NCI-H748 treated with DMSO at 0.1 percent for 48 hours (cell line): ENCODE measurements at places on chromosomes 1 and 21.

DNA sequence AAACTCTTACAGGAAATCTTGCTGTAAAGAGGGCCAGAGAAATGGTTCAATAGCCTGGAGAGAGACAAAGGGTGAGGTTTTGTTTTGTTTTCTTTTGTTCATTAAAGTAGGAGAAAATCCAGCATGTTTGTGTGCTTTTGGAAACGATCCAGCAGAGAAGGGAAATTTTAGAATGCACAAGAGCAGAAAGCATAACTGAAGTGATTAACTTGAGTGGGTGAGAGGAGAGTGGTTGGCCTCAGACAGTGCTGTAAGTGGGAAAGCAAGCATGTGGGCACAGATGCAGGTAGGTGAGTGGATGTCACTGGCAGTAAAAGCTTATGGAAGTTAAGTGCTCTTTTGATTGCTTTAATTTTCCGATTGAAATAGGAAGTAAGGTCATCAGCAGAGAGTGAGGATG, 50.2 kb downstream of the EEIG2 start:
- DNase-seq = peak; percentile 95

- no peak for DNase-seq
These were observed 26.5 kb downstream of the NFYC start for GRCh38 chr1:40717955-40718354.

DNA sequence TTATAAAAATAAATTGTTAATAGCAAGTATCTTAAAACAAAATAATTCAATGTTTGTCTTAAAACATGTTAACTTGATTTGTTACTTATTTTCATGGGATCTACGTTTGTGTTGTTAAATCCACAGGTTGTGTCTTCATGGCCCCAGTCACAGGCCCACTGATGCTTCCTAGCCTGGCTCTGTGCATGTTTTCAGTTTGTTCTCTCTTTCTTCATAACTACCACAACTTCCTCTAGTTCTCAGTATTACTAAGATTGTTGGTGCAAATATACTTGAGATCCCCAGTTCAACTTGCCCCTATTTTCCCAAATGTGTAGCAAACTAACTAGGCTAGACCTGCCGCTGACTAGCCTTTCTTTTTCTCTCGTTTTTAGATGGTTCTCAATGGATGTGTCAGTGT, 250.5 kb downstream of the NRIP1 start:
- DNase-seq = no peak

- DNase-seq = peak; percentile 14
These were observed 29.9 kb upstream of the SAMD13 start for GRCh38 chr1:84271441-84272151.

- no peak for DNase-seq
These were observed 3.7 kb downstream of the NES start for GRCh38 chr1:156673387-156674121.

- no peak for DNase-seq
These were observed 6.3 kb downstream of the TOMM20 start for GRCh38 chr1:235122348-235122747.

- peak; percentile 76 for DNase-seq
These were observed at the start of gene KCNJ6 for GRCh38 chr21:37916310-37917051. Gene KCNJ6 (minus strand): TSS chr21:37916457. CDS start chr21:37840682, 75,775 bp downstream.

GRCh38 chr1:42830631-42831030, 13.4 kb upstream of the SVBP start:
- no peak for DNase-seq

- no peak for DNase-seq
These were observed 232.1 kb upstream of the KAZN start for GRCh38 chr1:14366091-14367018.

DNA sequence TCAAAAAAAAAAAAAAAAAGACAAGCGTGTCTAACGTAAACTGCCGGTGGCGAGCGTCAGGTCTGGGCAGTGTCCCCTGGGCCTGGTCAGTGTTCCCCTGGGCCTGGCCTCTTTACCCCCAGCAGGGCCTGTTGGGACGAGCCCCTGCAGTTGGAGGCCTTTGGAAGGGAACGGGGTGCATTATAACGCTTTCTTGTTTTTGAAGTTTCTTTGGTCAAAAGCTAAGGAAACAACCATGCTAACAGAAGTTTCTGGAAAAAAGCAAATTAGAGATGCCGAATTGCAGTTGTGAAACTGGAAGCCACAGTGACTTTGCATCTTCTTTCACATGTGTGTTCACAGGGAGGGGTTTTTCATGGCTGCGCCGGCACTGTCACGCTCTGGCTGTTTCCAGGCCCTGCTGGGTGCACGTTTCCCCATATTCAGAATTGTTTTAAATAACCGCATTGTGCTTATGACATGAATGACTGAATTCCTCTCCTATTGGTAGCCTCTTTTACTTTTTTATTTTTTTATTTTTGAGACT, 16.0 kb downstream of the RRP1 start:
- DNase-seq = no peak

- no peak for DNase-seq
These were observed 256.6 kb downstream of the DYRK1A start for GRCh38 chr21:37623183-37623582.

GRCh38 chr1:37480581-37481288, 6.4 kb downstream of the ZC3H12A start:
- DNase-seq = no peak

DNA sequence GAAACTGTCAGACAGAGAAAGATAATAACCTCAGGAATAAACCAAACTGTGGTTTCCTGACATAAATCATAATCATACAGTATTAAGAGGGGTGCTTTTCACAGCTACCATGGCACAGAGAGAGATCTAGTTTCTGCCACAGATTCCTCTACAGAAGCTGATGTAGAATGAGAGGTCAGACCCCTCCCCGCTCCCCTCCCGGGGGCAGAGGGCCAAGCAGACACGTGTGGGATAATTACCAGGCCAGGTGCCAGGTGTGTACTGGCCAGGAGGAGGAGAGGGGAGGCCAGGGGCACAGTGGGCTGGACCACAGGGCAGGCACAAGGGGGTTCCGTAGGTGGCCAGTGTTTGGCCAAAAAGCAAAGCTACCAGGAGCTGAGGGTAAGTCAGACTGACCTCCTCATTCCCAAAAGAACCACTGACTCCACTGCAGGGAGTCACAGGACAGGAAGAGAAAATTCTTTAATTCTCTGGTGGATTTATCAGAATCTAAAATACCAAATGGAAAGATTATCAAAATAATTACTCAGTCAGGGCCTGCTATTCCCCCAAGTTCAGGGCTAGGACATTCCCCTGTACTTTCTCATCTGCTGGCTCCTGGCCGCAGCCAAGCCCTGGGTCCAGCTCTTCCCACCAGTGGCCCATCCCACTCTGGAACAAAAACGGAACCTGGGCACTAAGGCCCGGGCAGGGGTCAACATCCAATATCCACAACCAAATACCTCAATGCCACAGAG, 30.0 kb downstream of the C2CD2 start:
- DNase-seq = no peak

- no peak for DNase-seq
These were observed 95.4 kb upstream of the CLDN14 start for GRCh38 chr21:36575306-36575705.

- no peak for DNase-seq
These were observed 992 bp upstream of the USP48 start for GRCh38 chr1:21783679-21784603.

GRCh38 chr1:46172321-46172720, 2.6 kb upstream of the TSPAN1 start:
- DNase-seq = no peak

GRCh38 chr1:210588946-210589345, 260.2 kb downstream of the HHAT start:
- no peak for DNase-seq

DNA sequence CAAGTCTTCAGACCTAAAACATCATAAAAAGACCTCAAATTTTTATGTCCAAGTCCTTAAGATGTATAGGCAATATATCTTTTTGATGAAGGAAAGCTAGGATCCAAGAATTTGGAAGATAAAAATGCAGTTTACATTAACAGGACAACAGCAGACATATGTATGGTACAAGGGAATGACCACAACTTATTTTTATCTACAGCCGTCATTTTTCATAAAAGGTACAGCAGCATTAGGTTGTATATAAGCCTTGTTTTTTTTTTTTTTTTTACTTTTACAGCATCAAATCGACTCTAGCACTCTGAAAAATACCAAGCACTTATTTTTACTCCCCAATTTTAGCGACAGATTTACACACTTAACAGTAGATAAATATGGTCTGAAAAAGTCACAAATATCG, 1.3 kb downstream of the SRSF10 start:
- DNase-seq = no peak

DNA sequence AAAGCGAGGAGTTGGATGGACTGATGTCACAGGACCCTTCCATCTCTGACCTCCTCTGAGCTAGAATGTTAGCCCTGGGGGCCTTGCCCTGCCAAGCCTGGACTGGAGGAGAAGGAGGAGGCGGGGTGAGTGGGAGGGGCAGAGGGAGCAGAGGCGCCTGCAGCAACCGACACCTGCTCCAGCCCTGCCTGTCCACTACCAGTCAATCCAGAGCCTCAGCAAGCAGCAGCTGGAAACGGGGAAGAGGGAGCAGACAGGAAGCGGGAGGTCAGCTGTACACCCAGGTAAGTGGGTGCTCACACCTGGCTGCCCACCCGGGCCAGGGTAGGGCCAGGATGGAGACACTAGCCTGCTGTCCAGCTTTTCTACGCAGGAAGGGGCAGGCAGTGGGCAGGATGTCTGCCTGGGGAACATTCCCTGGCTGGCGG, at the start of gene IGFN1:
TSS of gene IGFN1 (plus strand) at position 201 of the 428 bp plus-strand sequence. CDS start 2,470 bp downstream, outside the sequence.
- DNase-seq = no peak

DNA sequence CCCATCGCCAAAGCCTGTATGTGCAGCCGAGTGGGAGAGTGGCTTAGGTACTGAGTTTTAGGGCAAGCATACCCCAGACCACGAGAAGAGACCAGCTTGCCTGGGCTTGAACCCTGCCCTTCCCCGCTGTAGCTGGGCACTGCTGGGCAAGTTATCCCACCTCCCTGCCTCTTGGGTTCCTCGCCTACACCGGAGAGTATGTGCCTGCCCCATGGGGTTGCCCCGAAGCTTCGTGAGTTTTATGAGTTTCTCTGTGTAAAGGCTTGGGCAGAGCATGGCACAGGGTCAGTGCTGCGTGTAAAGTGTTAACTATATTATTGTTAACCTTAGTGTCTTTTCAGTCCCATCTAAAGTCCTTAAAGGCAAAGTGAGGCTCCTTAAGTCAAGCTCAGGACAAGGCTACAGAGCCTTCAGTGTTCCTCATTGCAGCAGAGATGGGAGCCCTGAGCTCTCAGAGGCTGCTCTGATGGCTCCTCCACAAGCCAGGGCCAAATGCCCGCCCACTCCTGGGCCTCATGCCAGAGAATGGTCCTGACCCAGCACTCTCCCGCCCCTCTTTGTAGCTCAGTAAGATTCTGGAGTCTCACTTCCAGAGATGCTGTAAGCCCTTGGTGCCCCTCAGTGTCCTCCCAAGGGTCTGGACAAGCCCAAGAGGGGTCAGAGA, 37.0 kb upstream of the KCNA10 start:
- no peak for DNase-seq

GRCh38 chr1:219988387-219988786, 57.9 kb downstream of the EPRS1 start:
- no peak for DNase-seq

DNA sequence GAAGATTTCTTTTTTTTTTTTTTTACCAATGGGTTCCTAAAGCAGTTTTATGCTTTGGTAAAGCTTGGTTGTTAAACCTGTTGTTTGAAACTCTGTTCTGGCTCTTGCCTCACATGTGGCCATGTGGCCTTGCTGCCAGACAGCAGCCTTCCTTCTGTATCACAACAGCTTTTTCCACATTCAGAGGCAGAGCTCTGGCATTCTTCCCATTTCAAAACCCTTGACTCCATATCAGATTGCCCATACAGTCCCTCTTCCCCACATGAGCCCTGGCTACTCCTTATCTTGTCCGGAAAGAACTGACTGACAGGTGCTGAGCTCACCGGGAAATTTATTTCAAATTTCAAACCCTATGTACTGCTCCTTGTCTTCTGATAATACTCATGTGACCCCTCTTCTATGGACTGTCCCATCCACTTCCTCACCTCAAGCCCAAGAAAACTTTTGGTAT, 38.5 kb upstream of the LAX1 start:
- DNase-seq = no peak

- no peak for DNase-seq
These were observed 21.9 kb downstream of the MCOLN2 start for GRCh38 chr1:84975035-84975434.

DNA sequence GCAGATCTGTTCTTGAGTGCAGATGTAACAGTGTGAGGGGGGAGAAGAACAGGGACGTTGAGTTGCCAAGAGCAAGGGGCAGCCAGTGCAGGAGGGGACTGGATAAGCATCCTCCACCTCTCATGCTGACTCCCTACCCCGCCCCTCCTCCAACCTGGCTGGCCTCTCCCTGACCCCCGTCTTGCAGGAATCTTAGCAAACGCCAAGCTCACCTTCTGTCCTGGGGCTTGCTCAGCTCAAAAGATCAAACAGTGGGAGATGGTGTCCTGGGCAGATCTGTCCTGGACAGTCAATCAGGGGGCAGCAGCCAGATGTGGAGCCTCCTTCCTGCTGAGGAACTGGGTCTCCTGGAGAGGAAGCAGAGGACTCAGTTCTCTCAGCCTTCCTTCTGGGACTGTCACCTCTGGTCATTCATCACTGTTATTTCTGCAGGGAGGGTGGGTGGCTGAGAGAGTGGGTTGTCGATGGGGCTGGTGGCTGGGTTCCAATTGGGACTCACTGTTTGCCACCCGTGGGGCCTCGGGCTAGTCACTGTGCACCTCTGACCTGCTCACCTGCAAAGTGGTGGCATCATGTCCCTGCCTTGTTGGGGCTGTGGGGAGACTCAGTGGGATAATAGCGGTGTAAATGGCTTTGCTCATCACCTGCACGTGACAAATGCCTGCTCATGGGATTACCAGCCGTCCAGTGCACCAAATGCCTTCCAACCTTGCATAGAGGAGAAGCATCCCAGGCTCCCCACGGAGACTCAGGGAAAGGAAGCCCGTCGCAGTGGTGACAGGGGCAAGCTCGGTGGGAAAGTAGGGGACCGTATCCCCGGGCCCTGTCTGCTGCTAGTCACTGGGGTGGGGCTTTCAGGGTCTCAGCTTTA, 154.4 kb downstream of the PTPRU start:
- no peak for DNase-seq

- no peak for DNase-seq
These were observed 5.9 kb downstream of the CNIH3 start for GRCh38 chr1:224621813-224622682.

- DNase-seq = no peak
These were observed 19.9 kb upstream of the PPP1R15B start for GRCh38 chr1:204431310-204432184.

GRCh38 chr1:25610822-25611630, 5.6 kb upstream of the MAN1C1 start:
- DNase-seq = no peak

GRCh38 chr1:107010582-107010981, 45.9 kb upstream of the PRMT6 start:
- DNase-seq = no peak

- no peak for DNase-seq
These were observed 8.1 kb upstream of the KHDRBS1 start for GRCh38 chr1:32005522-32005921.
